NCI-H774 (cell line): ENCODE measurements at places on chromosomes 3 and 15.

- DNase-seq, result no peak
Observed at GRCh38 chr3:124602980-124603627, 127.1 kb upstream of the UMPS start.

GRCh38 chr3:181725830-181726229, 14.1 kb downstream of the SOX2 start:
- no peak for DNase-seq

DNA sequence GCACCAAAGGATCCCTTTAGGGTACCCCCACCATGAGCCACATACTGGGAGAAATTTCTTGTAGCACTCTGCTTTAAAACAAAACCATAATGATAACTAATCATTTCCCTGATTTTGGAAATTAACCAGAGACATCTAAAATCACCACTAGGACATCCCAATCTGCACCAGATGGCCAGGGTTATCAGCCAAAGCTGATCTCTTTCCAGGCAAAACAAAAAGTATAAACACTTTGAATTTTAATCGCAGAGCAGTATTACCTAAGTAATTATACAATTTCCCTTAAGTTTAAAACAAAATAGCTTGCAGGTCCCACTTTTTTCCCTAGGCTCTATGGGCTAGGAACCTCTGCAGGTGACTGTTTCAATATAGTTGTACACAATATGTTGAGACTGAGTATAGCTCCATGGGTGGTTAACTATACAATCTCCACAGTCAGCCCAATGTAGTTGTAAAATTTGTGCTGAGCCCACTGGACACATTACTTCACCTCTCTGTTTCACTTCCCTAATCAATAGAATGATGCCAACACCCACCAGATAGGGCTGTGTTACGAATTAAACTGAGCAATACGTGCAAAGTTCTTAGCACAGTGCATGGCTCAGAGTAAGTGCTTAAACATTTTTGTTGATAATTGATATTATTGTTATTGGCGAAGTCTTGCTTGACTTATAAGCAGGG, 629 bp upstream of the NOX5 start:
- DNase-seq, result no peak

GRCh38 chr15:79378394-79379109, 53.6 kb upstream of the MINAR1 start:
- DNase-seq, result no peak

GRCh38 chr3:127551178-127551577, 39.4 kb downstream of the TPRA1 start:
- DNase-seq, result no peak

DNA sequence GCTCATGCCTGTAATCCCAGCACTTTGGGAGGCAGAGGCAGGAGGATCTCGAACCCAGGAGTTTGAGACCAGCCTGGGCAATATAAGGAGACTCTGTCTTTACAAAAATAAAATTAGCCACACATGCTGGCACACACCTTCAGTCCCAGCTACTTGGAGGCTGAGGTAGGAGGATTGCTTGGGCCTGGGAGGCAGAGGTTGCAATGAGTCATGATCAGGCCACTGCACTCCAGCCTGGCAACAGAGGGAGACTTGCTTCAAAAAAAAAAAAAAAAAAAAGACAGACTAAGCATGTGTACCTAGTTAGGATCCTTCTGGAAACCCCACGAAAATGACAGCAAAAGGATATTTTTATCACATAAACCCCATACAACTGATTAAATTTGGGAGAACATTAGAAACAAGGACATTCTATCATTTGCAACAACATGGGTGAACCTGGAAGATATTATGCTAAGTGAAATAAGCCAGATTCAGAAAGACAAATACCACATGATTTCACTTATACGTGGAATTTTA, 44.9 kb downstream of the METTL6 start:
- no peak for DNase-seq

DNA sequence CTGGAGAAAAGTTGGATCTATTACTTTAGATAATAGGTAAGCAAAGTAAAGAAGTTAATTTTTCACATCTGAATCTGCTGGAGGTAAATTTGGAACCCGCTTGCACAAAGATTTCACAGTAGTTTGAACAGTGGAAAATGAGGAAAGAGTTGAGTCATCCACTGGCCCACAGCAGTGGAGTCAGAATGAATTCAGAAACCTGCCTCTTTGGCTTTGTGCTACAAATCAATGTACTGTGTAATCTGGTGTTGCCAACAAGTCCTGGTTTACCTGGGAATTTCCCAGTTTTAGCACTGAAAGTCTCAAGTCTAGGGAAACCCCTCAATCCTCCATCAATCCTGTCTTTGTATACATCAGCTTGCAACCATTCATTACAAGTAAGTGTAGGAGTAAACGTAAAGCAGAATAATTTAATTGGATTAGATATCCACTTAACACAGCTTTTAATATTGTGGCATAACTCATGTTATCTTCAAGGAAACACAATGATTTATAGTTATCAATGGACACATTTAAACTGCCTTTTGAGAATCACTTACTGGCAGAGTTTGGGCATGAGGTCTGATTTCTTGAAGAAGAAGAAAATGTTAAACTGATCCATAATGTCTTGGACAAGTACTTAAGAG, 100.6 kb downstream of the DCLK3 start:
- DNase-seq, result no peak

DNA sequence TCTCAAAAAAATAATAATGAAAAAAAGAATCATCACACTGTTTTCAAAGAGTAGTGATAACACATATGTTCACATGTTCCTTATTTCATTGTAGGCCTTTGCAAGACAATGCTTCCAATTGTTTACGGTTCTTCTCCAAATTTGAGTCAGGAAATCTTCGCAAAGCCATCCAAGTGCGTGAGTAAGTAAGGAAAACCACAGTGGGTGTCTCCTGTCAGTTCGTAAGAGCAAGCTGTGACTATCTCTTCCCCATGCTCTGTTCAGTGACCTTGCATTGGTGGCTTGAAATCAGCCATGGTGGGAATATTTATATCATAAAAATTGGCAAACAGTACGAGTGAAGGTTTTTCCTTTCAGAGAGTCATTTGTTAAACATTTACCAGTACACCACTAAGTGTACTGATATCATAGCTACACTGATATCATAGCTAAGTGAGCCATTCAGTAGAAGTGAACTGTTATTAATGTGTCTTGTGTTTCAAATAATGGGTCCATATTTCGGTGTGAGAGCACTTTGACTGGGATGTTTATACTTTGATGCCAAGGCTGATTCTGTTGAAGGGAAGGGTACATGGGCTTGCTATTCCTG, 187.3 kb downstream of the AGBL1 start:
- no peak for DNase-seq

DNA sequence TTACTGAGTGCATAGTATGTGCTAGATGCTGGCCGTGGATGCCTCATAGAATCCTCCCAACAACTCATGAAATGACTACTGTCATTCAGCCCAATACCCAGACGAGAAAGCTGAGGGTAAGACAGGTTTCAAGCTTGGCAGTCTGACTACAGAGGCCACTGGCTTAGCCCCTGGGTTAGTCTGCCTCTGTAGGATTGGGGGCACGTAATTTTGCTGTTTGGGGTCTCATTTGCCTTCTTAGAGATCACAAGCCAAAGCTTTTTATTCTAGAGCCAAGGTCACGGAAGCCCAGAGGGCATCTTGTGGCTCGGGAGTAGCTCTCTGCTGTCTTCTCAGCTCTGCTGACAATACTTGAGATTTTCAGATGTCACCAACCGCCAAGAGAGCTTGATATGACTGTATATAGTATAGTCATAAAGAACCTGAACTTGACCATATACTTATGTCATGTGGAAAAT, 1.0 kb upstream of the CCR5 start:
- DNase-seq, result no peak

- DNase-seq, result no peak
Observed at GRCh38 chr3:94070341-94070911, 7.6 kb downstream of the NSUN3 start.

- DNase-seq, result no peak
Observed at GRCh38 chr15:52520421-52520820, 8.3 kb downstream of the MYO5A start.

GRCh38 chr15:36156879-36157427, 422.5 kb upstream of the CDIN1 start:
- no peak for DNase-seq

DNA sequence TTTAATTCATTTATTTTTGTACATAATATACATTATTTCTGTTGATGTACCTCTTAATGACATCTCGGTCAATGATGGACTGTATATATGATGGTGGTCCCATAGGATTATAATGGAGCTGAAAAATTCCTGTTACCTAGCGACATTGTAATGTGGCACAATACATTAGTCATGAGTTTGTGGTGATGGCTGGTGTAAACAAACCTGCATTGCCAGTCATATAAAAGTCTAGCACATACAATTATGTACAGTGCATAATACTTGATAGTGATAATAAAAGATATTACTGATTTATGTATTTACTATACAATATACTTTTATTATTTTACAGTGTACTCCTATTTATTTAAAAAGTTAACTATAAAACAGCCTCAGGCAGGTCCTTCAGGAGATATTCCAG, 15.1 kb downstream of the TTC14 start:
- DNase-seq, result no peak

- DNase-seq, result peak; percentile 63
Observed at GRCh38 chr3:79019137-79019923, 748.5 kb downstream of the ROBO1 start.

DNA sequence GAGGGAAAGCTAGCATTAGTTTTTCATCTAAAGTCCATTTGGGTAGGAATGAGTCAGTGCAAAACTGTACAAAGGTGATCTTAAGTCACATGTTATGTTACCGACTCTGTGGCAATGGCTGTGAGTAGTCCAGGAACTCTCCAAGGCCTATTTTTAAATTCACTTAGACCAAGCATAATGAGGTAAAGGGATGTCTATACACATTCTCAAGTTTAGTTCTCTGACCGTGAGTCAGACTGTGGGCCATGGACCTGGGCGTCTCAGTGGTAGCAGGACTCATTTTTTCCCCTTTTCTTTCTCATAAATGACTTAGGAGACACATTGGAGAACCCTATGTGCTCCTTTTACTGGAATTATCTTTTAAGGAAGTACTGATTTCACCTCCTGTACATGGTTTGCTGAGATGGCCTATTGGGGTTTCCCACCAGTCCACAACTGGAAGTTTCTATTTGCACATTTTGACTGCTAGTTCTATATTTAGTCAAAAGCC, 488.7 kb upstream of the TPRG1 start:
- DNase-seq, result no peak

DNA sequence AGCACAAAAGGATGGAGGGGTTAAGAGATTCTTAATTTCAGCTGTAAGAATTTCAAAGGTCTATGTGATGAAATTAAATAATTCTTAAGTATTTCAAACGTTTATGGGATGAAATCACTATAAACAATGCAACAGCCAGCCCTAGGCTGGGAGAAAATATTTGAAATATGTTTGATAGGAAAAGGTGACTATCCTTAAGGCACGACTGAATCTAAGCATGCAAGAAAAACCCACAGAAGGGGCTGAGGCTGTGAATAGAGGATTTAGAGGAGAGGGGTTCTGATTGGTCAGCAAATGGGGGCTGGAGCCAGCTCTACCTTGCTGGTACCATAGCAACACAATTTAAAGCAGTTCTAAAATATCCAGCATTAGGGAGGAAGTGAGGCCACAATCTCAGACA, 220.8 kb upstream of the ATP10A start:
- DNase-seq, result no peak

- DNase-seq, result no peak
Observed at GRCh38 chr3:37773911-37774310, 87.8 kb upstream of the CTDSPL start.

- peak; percentile 67 for DNase-seq
Observed at GRCh38 chr15:48330855-48331795, at the start of gene DUT. Gene DUT (plus strand): TSS chr15:48331429. CDS start chr15:48331516, 87 bp downstream.

DNA sequence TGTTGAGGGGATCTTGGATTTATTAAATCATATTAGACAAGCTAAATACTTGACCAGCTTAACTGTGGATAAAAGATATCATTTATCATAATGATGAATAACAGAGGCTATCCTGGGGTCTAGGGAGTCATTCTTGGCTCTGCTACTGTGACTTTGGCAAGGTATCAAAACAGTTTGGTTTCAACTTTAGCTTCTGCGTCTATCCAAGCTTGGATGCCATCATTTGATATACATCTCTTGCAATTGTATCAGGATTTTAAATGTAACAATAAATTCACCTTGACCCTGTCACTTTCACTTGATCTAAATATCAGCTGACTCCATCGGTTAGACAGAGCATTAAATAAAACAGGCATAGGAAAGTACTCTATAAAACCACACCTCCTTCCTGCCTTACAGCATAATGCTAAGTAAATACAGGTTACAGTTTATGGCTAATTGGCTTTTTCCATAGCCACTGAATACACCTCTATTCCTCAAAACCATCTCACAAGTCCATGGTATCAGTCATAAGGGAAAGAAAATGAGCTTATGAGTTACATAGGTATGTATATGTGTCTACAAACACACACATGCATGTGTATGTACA, 262.9 kb downstream of the CTNNB1 start:
- no peak for DNase-seq

GRCh38 chr15:77564938-77565337, 67.8 kb downstream of the LINGO1 start:
- DNase-seq, result no peak

DNA sequence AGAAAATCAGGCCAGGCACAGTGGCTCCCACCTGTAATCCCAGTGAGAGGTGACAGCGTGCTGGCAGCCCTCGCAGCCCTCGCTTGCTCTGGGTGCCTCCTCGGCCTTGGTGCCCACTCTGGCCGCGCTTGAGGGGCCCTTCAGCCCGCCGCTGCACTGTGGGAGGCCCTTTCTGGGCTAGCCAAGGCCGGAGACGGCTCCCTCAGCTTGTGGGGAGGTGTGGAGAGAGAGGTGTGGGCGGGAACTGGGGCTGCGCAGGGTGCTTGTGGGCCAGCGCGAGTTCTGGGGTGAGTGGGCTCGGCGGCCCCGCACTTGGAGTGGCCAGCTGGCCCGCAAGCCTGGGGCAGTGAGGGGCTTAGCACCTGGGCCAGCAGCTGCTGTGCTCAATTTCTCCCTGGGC, 252.6 kb downstream of the FOXP1 start:
- no peak for DNase-seq

DNA sequence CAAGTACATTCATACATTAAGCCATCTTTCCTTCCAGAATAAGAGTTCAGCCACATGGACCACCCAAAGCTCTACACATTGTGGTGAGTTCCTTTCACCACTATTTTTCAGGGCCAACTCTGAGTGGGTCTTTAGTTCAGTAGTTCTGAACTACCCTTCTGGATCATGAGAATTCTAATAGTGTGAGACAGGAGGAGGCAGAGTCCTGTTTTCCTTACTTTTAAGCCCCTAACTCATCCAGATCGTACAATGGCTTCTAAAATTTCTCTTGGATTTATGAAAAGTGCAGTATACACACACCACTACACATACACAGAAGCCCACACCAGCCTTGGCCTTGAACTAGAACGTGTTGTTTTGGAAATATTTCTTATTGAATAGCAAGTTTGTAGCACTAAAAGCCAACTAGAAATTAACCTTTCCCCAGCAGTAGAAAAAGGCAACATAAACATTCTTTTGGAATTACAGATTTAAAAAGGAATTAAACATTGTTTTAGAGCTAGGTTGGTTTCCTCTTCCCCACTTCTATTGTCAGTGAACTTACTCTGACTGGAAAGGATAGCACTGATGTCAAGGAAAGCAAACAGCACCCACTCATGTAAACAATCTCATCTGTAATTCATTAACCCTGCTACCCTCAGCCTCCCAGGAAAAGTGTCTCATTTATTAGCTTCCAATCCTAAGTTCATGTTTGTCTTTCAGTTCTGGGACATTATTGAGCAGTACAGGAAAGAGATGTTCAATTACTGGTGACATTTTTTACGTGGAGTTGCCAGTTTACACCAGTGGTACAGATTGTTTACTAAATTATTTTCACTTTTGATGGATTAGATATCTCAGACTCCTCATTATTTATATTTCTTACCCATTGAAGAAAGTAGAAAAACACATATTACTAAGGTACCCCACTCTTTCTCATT, 95.7 kb upstream of the AGTR1 start:
- no peak for DNase-seq
